ENCODE measurements at places on chromosomes 5 and 9.

DNA sequence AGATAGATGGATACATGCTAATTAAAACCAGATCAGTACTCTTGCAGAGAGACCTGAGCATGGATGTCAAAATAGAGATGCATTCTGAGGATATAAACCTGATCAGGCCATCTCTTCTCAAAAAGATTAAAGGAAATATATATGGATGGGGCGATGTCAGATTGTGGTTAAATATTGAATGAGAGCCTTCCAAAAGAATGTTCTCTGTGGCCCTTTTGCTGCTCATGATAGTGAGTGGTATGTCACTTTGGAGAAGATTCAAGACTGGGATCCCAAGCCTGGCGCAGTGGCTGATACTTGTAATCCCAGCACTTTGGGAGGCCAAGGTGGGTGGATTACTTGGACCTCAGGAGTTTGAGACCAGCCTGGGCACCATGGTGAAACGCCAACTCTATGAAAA lies 20.5 kb downstream of the ZNF131 start:
- DNase-seq, result no peak

DNA sequence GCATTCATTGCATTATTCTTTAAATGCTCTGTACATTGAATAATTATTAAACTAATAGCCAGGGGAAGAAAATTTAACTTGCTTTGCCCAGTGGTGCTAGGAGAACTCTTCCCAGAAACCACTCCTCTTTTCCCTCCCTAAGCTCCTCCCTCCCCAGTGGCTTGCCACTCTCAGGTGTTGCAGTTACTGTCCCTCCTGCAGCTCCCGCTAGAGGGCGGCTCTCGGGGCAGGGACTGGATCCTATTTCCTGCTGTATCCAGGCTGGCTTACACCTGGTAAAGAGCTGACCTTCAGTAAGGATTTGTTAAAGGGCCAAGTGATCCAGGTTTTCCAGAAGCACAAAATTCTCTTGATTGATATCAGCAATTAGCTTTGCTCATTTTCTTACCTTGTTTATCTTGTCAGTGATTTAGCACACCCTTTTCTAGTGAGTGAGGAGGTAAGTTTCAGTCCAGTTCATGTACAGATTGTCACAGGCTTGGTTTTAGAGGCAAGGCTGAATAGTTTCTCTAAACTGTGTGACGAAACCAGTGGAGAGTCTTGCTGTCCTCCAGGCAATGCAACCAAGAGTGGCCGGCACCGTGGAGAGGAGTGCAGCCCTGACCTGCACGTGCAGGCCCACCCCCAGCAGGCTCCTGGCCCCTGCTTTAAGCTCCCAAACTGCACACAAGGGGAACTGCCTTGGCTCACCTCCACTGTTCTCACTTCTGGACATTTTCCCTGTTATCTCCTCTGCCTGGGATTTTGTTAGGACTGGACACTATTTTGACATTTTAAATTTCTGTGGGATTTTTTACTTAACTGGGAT lies 423.8 kb downstream of the SPOCK1 start:
- peak; percentile 8 for DNase-seq

- peak; percentile 43 for DNase-seq
These were observed 815 bp downstream of the ANXA6 start for GRCh38 chr5:151156507-151157420.

DNA sequence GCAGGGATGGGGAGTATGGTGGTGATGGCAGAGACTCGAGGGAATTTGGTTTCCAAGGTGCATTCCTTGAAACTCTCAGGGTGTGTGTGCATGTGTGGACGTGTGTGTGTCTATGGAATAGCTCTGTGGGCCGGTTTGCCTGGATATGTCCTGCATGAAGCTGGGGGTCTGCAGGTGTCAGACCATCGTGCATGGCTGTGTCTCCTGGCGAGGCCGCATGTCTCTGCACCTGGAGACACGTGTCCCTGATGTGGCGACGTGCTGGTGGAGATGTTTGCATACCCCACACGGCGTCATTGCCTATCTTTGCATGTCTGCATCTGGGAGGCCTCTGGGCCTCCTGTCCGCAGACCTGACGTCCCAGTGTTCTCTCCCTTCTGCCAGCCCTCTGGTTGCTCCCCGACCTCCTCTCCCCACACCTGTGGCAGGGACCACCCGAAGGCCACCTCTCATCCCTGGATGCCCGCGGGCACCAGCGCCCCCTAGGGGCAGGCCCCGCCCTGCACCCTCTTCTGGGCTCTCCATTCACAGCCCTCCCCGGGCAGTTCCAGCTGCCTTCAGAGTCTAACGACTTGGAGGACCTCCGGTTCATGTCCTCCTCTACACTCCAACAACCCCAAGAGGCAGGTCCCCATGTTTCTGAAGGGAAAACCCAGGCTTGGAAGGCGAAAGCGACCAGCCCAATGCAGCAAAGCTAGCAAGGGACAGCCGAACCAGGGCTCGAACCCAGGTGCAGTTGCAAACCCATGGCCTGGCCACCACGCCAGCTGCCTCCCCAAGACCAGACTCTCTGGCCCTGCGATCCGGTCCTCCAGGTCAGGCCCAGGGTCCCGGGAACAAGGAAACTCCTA lies 88.6 kb downstream of the LMX1B start:
- DNase-seq, result peak; percentile 62

DNA sequence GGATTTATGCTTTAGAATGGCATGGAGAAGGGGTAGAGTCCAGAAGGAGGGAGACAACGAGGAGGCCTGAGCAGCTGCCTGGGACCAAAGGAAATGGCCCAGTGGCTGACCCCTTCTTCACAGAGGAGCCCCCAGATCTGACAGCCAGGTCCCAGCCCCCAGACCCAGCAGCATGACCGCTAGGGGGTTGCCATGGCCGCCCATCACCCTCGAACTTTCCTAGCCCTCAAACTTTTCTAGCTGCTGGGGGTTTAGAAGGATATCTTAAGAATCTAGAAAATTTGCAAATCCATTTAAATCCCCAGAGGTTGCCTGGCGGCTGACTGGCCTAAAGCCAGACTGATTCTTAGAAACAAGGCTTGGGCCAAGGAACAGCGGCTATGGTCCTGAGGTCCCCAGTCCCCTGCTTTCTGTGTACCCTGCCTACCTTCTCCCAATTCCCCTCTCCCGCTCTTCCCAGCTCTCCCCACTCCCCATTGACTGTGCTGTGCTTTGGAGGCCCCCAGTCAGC lies 972 bp downstream of the PDGFRB start:
- no peak for DNase-seq

GRCh38 chr5:176630681-176631222 lies 277 bp downstream of the EIF4E1B start:
- no peak for DNase-seq

GRCh38 chr5:157571357-157571827 lies 4.2 kb downstream of the ADAM19 start:
- peak; percentile 45 for DNase-seq

GRCh38 chr5:148760945-148761638 lies 65.3 kb upstream of the ADRB2 start:
- DNase-seq, result peak; percentile 8

- DNase-seq, result no peak
These were observed 187.3 kb upstream of the NMUR2 start for GRCh38 chr5:152592416-152592815.

GRCh38 chr5:57033503-57033902 lies 81.6 kb upstream of the MIER3 start:
- no peak for DNase-seq

DNA sequence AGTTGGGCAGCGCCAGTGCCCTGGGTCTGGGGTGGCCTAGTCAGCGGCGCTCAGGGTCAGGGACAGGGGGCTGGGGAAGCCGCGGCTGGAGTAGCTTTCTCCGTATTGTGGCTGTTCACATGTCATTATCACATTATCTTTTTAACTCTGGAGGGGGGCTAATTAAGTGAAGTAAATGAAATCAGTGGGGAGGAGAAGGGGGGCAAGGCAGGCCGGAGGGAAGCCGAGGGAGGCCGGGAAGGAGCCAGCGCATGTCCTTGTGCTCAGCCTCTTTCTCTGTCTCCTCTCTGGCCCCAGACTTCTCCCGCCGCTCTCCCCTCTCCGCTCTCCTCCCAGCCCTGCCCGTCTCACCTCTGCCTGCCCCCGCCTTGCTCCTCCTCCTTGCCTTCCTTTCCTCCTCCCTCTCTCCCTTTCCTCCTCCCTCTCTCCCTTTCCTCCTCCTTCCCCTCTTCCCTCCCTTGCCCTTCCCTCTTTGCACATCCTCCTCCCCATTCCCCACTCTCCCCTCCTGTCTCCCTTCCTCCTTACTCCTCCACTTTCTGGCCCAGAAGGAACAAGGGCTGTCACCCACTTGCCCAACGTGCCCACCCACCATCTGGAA lies 38.7 kb downstream of the ASS1 start:
- DNase-seq, result no peak

DNA sequence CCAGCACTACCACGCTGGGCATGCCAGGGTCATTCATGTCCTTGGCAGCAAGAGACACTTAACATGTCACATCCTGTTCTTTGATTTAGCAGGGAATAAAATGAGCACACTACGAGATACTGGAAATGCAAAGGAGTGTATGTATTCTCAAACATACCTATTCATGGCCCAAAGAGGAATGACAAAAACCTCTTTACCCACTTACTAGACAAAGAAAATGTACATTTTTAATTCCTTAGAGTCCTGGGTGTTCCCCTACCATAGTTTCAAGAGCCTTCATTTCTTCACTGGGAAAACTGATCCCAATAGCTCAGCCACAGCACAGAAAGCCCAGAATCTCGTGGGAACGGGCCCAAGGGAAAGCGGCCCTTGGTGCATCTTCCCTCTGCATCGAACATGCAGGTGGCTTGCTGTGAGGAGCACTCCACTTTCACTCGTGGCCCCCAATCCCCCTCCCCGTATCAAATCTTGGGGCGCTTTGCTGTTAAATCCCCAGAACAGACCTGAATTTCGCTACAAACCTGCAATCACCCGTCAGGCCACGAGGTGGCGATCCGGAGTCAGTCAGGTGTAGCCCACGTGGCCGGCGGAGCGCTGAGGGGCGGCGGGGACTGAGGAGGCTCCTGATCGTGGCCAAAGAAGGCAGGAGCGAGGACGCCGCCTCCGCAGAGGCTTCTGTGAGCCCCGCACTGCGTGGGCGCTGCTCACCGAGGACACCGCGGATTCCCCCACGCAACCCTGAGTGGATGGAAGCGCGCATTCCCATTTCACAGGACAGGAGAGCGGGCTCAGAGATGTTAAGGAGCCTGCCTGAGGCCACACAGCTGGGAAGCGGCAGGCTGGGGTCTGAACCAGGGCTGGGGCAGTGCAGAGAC lies 91.4 kb downstream of the LMX1B start:
- DNase-seq, result peak; percentile 85

GRCh38 chr5:136957428-136957827 lies 541.7 kb downstream of the SPOCK1 start:
- no peak for DNase-seq

- no peak for DNase-seq
These were observed 156.3 kb downstream of the GOLPH3 start for GRCh38 chr5:32017692-32018367.

- DNase-seq, result no peak
These were observed 126.7 kb downstream of the GRIA1 start for GRCh38 chr5:153617190-153617589.

DNA sequence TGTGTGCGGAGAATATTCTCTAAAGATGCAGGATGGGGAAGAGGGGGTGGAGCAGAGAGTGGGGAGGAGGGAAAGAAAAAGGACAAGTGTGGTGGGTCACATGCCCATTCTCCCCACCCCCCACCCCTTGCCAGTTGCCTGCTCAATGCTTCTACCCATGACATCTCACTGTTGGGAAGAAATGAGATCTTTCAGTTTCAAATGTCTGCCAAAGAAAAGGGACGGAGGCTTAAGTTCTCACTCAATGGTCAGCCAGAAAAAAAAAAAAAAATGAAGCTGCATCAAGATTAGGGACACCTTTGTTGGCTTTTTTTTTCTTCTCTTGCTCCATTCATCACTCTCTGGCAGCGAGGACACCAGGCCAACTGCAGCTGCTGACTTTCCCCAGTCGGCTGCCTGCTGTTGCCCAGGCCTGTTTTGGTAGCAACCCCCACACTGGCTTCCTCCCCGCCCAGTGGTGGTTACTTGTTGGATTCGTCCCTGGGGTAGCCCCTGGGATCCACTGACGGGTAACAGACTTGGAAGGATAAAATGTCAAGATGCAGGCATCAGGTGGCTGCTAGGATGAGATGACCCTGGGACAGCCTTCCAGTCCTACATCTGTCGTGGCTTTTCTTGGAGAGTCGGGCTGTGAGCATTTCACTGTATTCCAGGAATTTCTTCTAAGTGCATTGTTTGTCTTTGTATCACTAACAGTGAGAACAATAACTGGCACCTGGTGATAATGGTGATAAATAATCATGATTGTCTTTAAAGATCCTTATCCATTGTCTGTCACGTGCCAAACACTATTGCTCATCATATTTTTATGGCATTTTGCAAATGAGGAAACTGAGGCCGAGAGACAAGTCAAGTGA lies 9.1 kb downstream of the WWC1 start:
- no peak for DNase-seq

DNA sequence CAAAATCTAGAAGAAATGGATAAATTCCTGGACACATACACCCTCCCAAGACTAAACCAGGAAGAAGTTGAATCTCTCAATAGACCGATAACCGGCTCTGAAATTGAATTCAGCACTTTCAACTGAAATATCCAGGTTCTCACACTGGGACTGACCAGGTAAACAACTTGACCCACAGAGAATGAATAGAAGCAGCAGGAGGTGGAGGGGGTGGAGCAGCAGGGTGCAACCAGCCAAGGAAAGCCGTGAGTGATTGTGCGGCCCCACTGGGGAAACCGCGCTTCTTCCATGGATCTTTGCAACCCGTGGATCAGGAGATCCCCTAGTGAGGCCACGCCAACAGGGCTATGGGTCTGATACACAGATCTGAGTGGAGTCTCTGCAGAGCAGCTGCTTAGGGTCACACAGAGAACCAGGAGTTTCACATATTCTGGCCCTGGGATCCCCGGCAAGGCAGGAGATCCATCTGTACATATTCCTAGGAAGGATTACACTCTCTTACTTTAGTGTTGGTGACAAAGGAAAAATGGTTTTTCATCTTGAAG lies 181.5 kb downstream of the SLCO4C1 start:
- DNase-seq, result no peak

DNA sequence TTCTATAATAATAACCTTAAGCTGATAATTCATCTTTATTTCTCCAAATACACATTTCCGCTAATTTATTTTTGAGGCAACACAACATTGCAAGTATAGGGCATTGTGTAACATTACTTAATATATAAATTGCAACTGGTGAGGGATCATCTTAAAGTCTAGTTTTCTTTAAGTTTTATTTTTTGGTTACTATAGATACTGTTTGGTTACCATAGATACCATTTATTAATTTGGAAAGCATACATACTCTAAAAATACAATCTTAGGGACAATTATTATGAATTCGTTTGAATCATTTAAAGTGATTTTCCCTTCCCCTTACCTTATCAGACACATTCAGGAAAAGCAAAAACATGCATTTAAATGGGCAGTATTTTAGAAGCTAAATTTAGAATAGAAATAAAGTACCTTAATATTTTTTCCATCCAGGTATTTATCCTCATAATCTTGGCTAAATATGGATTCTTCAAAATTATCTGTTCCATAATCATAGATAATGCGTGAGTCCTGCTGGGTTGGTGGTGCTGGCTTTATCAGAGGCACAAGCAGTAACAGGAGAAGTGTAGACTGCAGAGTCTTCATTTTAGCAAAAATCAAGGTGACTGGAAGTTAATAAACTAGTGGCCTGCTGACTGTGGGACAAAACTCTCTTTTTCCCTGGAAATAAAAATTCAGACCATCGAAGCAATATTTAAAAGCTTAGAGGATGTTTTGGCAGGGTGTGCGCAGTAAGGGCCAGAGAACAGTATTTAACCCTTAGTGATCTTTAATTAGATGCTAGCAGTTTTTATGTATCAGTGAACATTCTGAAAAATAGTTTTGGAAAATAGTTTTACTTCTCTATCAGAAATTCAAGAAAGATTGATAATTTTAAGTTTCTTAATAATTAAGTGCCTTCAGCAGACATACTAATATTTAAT lies 1.3 kb downstream of the OGN start:
- no peak for DNase-seq

GRCh38 chr5:21919414-21920022 lies 933.6 kb downstream of the CDH12 start:
- no peak for DNase-seq
